ENCODE measurements at places on chromosomes 11 and 22. TPM values are rescaled to one million over a fixed set of nuclear protein-coding genes. Genes with fewer than 3 reads are reported as not detected.
A peak's percentile ranks its signal among the peaks of the same experiment; 100 is the strongest.

DNA sequence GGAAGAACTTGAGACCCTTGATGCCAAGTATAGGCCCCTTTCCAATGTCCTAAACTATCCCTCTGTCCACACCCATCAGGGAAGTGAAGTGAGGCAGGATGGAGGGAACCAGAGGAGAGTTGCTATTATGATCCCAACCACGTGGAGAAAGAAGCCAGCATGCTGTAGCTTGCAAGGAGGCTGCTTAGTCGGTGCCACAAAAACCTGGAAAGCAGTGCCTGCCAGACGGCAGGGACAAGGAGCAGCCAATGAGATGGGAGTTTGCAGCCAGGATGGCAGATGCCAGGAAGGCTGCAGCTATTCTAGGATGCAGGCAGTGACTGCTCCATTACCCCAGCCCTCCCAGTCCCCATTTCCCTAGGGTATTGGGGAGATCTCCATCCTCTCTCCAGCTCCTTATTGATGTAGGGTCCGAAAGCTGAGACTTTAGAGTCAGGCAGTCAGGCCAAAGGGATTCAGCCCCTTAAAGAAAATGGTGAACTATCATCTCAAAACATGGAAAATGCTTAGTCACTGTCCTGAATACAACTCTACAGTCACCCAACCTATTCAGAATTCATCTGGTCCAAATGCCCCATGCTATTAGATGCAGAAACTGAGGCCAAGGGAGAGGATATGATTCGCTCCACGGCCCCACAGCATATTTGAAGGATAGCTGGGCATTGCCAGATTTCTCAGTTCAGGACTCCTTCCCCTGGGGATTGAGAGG, 18.4 kb upstream of the LRRC55 start:
- no peak for DNase-seq

DNA sequence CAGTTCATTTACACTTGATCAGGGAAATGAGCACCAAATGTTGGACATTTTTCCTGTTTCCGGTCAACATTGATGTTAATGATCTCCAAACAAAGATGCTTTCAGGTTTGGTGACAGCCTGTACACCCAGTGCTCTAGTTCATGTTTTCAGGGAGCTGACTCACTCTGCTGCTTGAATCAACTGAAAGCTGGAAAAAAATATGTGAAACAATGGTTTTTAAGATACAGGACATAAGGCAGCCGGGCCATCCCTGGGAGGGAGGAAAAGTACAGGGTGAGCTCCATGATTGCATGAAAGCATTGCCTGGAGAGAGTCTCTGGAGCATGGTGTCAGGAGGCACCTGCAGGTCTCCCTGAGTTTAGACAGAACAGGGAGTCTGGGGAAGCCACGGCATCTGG, 259.6 kb downstream of the TBC1D22A start:
- no peak for DNase-seq

DNA sequence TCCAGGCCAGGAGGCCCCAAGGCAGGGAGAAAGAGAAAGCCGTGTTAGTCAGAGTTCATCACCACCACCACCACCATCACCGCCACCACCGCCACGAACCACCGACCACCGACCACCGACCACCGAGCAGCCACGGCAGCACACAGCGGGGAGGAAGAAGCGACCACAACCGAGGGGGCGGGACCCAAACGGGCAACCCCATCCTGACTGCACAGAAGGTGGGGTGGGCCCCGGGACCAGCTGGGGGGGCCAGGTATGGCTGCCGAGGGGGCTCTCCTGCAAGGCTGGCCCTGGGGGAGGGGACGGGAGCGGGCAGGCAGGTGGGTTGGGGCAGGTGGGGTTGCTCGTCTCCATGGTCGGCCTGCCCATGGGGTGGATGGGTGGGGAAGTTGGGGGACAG, 34.2 kb downstream of the SYT7 start:
- no peak for DNase-seq

- no peak for DNase-seq
Observed at GRCh38 chr11:101555366-101555765, 28.4 kb downstream of the TRPC6 start.

DNA sequence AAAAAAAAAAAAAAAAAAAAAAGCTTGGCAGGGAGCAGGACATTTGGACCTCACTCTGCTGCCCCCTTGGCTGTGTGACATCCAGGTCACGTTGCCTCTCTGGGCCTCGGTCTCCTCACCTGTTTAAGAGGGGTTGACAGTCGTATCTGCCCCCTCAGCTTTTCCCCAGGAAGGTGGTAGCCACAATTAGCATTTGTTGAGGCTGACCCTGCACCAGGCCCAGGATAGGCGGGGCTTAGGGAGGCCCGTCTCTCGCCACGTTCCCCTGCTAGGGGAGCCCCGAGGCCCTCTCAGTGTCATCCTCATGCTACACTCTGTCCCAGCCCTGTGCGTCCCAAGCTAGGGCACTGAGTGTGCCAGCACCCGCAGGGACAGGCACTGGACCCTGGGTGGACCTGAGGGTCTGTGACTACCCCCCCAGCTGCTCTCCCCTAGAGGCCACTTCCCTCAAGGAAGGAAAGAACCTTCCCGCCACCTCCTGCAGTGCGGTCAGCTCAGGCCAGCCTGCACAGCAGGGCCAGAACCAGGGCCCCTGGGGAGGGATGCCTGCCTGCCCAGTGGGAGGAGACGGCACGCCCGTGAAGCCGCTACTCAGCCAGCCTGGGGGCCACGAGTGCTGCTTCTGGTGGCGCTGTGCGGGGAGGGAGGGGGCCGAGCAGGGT, 38.5 kb upstream of the PPARA start:
- no peak for DNase-seq

- peak; percentile 49 for DNase-seq
Observed at GRCh38 chr22:49046546-49047361, 780.9 kb downstream of the BRD1 start.

GRCh38 chr11:2670541-2671100, 29.2 kb downstream of the KCNQ1OT1 start:
- DNase-seq = no peak

DNA sequence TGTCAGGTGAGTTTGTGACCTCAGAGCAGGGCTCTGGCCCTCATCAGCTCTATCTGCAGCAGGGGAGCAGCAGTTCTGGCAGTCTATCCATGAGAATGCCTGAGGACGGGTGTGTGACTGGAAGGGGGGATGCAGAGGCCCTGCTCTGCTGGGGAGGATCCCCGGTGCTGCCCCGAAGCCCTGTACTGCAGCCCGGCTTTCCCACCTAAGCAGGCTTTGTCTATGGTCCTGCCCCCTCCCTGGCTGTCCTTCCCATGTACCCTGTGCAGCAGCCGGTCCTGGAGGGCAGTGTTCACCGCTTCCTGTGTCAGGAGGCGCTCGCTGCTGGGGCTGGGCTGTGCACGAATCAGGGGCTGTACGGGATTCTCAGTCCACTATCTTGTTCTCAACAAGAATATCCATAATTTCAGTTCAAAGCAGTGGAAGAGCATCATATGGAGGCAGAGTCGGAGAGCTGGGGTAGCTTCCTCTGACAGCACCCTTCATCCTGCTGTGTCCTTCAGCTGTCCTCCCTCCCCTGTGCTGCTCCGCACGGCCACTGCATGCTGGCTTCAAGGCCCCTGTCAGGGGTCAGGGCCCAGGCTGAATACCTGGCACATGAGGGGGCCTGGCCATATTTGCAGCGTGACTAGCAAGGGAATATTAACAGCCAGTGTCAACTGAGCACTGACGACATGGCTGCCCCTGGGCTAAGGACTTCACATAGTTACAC, 125.2 kb downstream of the CTTN start:
- DNase-seq = no peak

GRCh38 chr11:13237761-13238160, 39.8 kb upstream of the BMAL1 start:
- DNase-seq = no peak

GRCh38 chr11:62333768-62334167, 3.5 kb upstream of the ASRGL1 start:
- no peak for DNase-seq

DNA sequence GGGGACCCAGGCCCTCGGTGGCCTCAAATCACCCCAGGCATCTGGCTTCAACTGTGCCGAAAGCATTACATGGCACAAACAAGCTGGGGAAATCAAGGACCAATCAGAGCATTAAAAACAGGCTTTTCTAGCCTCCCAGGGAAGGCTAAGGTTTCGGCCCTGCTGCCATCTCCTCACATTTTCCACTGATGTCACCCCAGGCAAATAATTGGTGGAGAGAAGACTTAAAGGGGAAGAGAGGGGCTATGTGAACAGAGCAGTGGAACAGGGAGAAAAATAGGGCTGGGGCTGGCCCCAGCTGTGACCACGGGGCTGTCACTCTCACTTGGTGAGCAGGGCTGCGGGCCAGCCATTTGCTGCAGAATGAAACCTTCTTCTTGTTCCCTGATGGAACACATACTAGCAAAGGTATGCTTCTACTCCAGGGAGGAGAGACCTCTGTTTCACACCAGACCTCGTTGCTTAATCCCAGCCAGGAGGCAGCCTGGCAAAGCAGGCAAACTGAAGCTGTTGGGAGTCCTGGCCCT, 581.3 kb downstream of the SOX6 start:
- DNase-seq = no peak

DNA sequence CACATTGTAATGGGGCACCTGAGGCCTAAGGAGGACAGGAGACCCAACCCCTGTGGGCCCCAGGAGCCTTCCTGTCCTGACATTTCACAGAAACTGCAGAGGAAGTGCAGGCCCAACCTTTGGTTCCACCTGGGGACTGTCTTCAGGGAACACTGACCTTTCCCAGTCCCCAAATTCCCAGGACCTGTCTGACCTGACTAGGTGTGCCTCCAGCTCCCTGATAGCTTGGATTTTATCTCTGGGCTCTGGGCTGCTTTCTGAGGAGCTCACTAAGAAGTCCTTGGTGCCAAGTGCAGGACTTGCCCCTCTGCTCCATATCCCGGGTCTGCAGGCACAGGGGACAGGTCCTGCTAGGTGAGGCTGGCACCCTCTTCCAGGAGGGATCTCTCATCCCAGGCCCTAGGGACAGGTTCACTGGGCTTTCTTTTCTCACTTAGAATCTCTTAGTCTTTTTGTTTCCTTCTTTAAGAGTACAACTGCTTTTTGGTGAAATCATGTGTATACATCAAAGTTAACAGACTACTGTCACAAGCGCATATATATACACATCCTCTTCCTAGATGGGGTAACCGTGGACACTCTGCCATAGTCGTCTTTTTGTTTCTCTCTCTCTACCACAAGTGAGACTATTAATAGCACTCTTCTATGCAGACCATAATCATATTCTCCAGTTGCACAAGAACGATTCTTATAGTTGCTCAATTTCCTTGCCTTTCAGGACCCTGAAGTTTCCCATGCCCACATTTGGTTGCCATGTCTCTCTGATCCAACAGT, 72.0 kb upstream of the IGLL5 start:
- DNase-seq = no peak

DNA sequence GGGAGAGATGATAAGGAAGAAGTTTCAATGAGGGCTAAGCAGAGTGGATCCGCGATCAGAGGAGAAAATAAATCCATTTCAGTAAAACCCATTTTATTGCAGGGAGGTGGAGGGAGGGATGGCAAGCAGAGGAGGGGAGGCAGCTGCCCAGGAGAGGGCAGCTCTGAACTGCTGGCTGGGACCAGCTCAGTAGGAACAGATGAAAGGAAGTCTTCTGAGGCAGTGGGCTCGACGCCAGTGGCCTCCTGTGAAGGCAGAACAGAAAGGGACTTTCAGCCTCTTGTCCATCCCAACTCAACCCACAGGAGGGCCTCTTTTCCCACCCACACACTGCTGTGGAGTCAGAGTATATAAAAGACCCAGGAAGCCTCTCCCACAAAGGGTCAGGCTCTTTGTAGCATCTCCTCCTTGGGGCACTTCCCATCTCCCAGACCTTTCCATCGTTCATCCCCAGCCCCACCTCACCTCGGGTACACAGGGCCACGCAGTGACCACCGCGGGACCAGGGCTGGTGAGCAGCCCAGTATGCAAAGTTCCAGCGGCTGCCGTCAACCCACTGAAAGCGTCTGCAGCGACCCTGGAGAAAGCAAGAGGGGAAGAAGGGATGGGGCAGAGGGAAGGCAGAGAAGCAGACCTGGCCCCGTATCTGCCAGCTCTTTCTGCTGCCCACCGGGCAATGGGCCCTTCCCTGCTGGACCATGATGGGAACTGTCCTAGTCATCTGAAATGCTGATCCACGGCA, 3.0 kb downstream of the PRG2 start:
- no peak for DNase-seq

GRCh38 chr11:121372671-121373429, 79.3 kb upstream of the SORL1 start:
- no peak for DNase-seq

FOXRED2 gene
- 23.2 TPM for polyA plus RNA-seq

TRIM48 gene
- polyA plus RNA-seq = not detected

CCDC89 gene
- 5.7 TPM for polyA plus RNA-seq

OR2AT4 gene
- polyA plus RNA-seq = not detected

CHADL gene
- 2.7 TPM for polyA plus RNA-seq
